GOT3 (cell line): ENCODE measurements at places on chromosomes 5 and 9.

GRCh38 chr5:110441035-110441434 lies 285.4 kb downstream of the TMEM232 start:
- DNase-seq, result no peak

DNA sequence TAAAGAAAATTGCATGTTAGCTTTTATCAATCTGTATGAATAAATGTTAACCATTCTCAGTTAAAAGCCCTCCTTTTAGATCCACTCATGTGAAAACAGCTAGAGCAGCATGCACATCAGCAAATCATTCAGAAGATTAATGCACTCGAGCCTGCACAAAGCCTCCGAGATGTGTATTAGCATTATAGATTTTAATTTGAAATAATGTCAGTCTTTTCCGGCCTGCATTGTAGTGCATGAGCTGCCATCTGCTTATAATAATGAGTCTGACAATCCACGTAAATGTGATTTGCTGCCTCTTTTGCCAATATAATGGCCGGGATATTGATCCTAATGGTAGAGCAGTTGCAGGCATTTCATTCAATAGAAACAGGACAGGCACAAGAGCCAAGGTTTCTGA lies 585.1 kb downstream of the IRX1 start:
- no peak for DNase-seq

GRCh38 chr5:172142709-172143215 lies 45.3 kb downstream of the STK10 start:
- DNase-seq, result no peak

DNA sequence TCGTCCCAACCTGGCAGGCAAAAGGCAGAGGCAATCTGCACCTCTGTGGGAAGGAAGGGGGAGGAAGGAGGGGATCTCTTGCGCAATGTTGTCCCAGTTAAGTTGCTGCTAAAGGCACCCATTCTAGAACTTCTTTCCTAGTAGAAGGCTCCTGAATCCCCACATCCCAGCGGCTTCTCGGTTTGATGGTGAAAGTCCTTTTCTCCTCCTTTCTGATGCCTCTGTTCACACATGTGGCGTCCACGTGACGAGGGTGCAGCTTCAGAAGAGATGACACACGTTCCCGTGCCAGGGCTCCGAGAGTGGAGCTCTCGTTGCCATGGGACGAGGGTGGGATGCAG lies 96.9 kb upstream of the FCN2 start:
- DNase-seq, result no peak

DNA sequence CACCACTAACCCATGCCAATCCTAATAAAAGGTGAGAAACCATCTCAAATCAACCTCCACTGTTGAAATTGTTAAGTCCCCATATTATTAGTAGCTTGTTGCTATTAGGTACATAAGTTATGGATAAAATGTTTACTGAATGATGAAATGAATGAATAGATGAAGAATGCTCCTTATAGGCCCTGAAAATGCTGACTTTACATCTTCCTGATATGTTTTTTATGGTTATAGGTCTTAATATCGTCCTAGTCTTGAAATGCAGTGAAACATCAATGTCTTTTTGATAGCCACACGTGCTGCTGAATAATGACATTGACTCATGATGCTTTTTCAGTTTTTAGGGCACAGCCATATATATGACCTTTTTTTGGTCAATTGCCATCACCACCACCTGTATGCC lies 277.7 kb downstream of the SAXO1 start:
- DNase-seq, result no peak
